ENCODE measurements at places on chromosomes 1 and 21. TPM values are rescaled to one million over a fixed set of nuclear protein-coding genes. Genes with fewer than 3 reads are reported as not detected.

Gene NLRP3
- polyA plus RNA-seq: 1.5 TPM

GRCh38 chr1:205325334-205325884 is 3.9 kb upstream of the NUAK2 start:
- DNase-seq: peak; percentile 68

- no peak for DNase-seq
Observed at GRCh38 chr1:211132721-211133392, 1.1 kb downstream of the KCNH1 start.

GRCh38 chr1:245986404-245987218 is 520.5 kb downstream of the SMYD3 start:
- no peak for DNase-seq

Gene ATP1A1
- 937 TPM for polyA plus RNA-seq

Data from left renal pelvis (tissue), 4 donors.